ENCODE measurements at places on chromosomes 4 and X.

DNA sequence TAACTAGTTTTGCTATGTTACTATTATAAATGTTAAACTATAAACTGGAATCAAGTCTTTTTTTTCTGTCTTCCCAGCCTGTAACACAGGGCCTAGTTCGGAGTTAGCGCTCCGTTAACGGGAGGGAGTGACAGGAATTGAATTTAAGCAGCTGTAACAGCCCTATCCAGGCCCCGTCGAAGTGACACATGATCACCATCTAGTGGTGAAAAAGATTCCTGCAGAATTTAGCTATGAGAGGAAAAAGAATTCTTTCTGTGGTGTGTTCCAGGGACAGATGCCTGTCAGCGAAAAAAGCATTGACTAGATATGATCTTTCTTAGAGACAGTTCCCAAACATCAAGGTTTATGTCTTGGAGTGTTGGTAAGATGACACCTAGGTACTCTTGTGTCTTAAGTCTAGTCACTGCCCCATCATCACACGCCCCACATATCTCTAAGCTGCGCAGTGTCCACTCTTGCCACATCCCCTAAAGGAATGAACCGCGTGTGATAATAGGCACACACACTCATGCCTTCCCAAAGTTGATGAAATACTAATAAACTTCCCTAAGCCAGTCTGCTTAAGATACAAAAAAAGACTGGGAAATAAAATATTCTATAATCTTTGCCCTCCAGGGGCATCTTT is 2.1 kb downstream of the GAB3 start:
- DNase-seq = peak; percentile 30

DNA sequence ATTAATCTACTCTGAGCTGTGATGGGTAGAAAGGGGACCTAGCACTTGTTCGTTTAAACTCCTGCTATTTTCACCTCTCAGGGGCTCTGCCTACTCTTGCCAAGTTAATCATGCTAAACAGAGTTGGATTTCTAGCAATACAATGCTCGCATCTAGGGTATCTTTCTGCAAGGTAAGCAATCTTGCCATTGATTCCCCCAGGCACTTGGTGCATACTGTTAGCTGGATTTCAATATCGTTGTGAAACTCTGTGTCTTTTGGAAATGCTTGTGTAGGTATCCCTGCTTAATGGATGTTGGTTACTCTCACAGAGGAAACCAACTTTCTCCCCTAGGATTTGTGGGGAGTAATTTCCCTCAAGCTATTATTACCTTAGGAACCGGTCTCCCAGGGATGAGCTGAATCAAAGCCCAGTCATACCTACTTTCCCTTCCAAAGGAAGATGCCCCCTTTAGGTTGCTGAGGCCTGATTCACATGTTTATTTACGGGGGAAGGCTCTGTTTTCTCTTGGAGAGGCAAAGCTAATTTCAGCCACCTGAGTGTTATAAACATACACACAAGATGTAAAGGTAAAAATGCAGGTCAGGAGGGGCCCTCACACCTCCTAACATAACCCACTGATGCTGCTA is 366.8 kb downstream of the FBXW7 start:
- no peak for DNase-seq

DNA sequence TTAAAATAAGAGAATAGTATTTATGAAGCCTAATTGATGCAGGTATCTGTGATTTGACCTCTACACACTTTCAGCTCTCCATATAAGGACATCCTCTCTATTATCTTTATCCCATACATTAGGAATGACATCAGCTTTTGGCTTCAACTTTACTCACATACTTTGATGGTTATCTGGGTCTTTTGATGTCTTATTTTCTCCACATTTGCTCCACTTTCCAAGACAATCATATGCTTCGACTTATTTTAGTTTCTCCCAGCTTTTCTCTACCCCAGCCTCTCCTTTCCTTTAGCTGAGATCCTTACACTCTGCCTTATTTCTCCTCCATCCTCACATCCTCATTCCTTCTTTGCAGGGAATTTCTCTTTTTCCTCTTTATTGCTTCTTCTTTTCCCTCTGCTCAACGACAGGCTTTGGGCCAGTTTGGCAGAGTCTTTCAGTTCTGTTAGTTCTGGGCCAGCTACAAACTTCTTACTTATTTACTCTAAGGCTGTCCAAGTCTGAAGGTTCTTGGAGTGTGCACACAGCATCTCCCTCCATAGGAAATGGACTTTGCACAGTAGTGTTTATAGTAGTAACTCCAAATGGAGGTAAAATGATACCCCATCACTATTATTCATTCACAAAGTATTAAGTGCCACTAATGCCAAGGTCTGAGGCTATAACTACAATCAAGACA is 50.5 kb downstream of the SLC4A4 start:
- DNase-seq = no peak

GRCh38 chr4:86497131-86497530 is 97.0 kb upstream of the PTPN13 start:
- DNase-seq = peak; percentile 21

GRCh38 chr4:72169861-72170260 is 138.1 kb downstream of the NPFFR2 start:
- DNase-seq = no peak

GRCh38 chr4:95643627-95644026 is 94.9 kb upstream of the UNC5C start:
- no peak for DNase-seq

DNA sequence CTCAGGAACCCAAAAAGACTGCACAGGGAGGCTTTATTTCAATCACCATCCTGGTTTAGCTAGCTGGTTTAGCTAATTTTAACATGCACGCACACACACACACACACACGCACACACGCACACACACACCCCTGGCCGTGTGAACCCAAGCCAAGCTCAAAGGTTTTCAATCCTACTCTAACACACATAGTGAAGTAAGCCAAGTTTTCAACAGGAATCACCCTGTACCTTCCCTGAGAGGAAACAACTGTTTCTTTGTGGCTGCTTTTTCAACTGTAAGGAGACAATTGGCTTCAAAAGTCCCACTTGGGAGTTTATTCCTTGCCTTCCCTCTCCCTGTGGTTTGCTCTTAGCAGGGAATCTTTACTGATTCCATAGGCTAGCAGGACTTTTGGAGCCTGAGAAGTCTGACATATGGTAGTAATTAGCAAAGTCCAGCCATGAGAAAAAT is 98.9 kb upstream of the BMP3 start:
- DNase-seq = no peak

GRCh38 chr4:165682611-165683010 is 190.4 kb upstream of the TLL1 start:
- no peak for DNase-seq

GRCh38 chrX:12975991-12976558 is 1.2 kb downstream of the TMSB4X start:
- DNase-seq = peak; percentile 29

- no peak for DNase-seq
Observed at GRCh38 chr4:67106861-67107460, 438.3 kb downstream of the CENPC start.

DNA sequence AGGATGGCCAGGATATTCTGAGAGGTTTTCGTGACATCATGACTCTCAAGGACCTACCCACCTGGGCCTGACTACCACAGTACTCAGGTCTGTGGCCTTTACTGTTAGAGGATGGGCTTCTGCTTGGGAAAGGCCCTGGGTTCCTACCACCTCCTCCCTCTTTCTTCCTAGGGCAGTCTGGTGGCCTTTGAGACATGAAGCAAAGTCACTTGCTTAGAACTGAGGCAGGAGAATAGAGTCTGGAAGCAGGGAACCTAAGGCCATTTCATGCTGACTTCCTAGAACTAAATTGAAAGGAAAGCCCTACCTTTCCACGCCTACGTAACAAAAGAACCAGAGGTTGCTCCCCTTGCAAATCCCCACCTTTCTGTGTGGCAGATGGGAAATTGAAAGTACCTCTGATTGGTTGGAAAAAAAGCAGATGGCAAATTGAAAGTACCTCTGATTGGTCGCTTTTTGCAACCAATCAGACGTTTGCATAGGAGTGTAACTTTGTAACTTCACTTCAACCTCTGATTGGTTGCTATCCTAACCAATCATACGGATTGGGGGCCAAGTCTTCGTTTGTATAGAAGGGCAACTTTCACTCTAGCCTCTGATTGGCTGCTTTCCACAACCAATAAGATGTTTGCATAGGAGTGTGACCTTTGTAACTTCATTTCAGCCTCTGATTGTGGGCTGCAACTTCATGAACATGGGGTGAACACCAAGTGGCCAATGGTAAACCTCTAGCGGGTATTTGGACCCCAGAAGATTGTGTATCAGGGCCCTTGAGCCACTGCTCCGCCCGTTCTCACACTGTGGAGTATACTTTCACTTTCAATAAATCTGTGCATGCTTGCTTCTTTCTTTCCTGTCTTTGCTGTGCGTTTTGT is 9.9 kb upstream of the AKAP14 start:
- no peak for DNase-seq
